ENCODE measurements at places on chromosomes 3 and 15.

GRCh38 chr15:29090617-29091466 is 178.8 kb downstream of the NSMCE3 start:
- no peak for DNase-seq

GRCh38 chr3:127889976-127890650 is 24.9 kb upstream of the KBTBD12 start:
- DNase-seq: no peak

DNA sequence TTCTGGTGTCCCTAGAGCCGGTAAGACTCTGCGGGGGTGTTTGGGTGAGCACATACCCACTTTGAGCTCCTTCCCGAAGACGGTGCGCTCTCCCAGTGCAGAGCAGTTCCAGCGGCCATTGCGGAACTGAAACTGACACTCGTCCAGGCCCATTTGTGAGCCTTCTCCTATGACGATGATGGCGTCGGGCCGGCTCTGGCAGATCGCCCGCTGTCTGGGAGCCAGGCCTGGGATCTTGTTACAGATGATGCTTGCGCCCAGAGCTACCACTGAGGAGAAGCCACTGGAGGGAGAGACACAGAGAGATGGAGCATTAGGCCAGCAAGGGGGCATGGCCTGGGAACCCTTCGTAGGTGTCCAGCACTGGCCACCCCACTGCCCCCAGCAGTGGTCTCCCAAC is 5.0 kb downstream of the WNT7A start:
- DNase-seq: peak; percentile 58

DNA sequence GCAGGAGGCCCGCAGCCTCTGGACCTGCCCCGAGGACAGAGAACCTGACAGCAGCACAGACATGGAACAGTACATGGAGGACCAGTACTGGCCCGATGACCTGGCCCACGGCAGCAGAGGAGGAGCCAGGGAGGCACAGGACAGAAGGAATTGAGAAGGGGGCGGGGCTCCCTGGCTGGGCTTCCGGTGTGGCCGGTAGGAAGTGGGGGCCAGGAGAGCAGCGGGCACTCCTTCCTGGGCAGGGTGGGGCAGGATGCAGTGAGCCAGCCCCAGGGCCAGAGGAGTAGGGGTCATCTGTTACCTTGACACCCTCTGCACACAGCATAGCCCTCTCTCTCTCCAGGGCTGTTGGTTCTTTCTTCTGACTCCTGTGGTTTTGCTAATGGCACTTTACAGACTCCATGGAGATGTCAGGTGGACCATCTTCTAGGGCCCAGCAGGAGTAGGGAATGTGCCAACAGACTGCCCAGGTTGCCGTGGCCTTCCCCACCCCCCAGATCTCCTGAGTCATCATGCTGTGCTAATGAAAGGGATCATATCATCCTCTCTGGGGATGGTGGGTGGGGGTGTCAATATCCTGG is 8.6 kb upstream of the ISG20 start:
- DNase-seq: no peak

GRCh38 chr15:93983526-93983925 is 247.8 kb upstream of the MCTP2 start:
- no peak for DNase-seq

DNA sequence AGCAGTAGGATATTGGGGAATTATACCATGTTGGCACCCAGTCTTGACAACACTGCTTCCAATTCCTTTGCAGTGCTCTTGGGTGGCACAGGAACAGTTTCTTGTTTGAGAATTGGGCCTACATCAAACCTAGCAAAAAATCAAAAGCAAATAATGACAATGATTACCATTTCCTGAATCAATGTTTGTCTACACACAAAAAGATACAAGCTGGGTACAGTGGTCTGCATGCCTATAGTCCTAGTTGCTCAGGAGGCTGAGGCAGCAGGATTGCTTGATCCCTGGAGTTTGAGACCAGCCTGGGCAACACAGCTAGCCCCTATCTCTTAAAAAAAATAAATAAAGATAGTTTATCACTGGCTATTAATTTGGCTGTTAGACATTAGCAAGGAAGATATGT is 8.0 kb downstream of the MTFMT start:
- DNase-seq: no peak

DNA sequence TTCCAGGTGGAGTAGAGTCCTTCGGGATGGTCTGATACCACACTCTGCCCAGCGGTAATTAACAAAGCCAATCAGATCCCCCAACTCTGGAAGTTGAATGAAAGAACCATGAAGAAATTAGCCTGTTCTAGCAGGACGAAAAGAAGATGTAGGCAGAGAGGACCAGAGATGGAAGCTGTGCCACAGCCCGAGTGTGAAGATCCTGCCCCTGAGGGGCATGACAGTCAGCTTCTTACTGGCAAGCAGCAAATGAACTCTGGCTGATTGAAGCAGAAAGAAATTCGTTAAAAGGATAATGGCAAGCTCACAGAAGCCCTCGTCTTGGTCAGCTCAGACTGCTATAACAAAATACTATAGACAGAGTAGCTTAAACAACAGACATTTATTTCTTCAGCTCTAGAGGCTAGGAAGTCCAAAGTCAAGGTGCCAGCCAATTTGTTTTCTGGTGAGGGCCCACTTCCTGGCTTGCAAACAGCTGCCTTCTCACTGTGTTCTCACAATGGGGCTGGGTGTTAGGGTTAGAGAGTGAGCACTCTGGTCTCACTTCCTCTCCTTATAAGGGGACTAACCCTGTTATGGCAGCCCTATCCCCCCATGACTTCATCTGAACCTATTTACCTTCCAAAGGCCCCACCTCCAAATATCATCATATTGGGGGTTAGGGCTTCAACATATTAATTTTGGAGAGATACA is 307.1 kb downstream of the VPS13C start:
- no peak for DNase-seq

DNA sequence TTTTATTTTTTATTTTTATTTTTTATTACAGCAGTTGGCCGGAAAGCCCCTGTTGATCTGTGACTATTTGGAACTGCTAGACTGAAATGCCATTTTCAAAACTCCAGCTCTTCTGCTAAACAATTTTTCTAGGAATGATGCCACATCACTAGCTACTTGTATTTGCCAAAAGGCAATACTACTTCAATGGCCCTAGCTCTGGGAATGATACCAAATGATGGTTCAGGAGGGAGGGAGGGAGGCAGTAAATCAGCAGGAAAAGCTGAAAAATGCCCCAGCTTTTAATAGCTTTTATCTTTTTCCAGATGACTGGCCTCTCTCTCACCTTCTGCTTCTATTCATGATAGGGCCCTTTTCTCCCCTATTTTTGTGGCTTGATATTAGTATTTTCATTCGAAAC is 2.6 kb upstream of the CHL1 start:
- no peak for DNase-seq

Measured in NCI-H1092 treated with DMSO at 0.1 percent for 48 hours (cell line).